ENCODE measurements at places on chromosomes 7 and 10. TPM values are rescaled to one million over a fixed set of nuclear protein-coding genes. Genes with fewer than 3 reads are reported as not detected.

GRCh38 chr10:97904018-97904381 is 54.4 kb downstream of the GOLGA7B start:
- no peaks in the 10 kb centered on the region for H3K4me1 ChIP-seq
- no peak overlapping the region for H3K4me3 ChIP-seq
- DNase-seq: no peak
- H3K36me3 ChIP-seq: no peaks in the 10 kb centered on the region

- no peak overlapping the region for H3K4me3 ChIP-seq
- no peaks in the 10 kb centered on the region for H3K36me3 ChIP-seq
- no peak for DNase-seq
- H3K27me3 ChIP-seq: no peaks in the 10 kb centered on the region
These were observed 15.6 kb upstream of the FXYD4 start for GRCh38 chr10:43355749-43356371.

BEND7 gene
- polyA plus RNA-seq: 22.6 TPM

DNA sequence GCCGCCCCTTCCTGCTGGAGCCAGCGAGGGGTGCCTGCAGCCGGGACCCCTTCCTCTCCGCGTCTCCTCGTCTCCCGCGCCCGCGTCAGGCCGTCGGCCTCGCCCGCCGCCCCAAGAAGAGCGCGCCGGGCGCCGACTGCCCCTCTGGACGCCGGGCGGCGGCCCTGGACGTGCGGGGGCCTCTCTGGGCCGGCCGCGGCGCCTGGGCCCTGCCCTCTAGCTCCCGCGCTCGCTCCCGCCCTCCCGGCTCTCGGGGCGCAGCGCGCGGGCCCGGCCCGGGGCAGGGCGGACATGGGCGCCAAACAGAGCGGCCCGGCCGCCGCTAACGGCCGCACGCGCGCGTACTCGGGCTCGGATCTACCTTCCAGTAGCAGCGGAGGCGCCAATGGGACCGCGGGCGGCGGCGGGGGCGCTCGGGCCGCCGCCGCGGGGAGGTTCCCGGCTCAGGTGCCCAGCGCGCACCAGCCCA is 704 bp downstream of the ZNRF2 start:
- DNase-seq: no peak
- no peaks in the 10 kb centered on the region for H3K27me3 ChIP-seq
- H3K4me1 ChIP-seq: no peaks in the 10 kb centered on the region
- H3K27ac ChIP-seq: peak overlapping the region; percentile 100
- H3K36me3 ChIP-seq: no peaks in the 10 kb centered on the region

GRCh38 chr10:58642283-58642682 is 129.6 kb downstream of the BICC1 start:
- no peak overlapping the region for H3K4me3 ChIP-seq
- H3K27me3 ChIP-seq: no peaks in the 10 kb centered on the region
- H3K27ac ChIP-seq: no peak overlapping the region
- no peak for DNase-seq
- H3K4me1 ChIP-seq: peaks cover 5% of the 10 kb centered on the region

- H3K27me3 ChIP-seq: no peaks in the 10 kb centered on the region
- no peak overlapping the region for H3K27ac ChIP-seq
- peaks cover 1% of the 10 kb centered on the region for H3K4me1 ChIP-seq
- no peak overlapping the region for H3K4me3 ChIP-seq
- no peak for DNase-seq
These were observed 170.8 kb upstream of the ANK3 start for GRCh38 chr10:60560451-60560850.

DNA sequence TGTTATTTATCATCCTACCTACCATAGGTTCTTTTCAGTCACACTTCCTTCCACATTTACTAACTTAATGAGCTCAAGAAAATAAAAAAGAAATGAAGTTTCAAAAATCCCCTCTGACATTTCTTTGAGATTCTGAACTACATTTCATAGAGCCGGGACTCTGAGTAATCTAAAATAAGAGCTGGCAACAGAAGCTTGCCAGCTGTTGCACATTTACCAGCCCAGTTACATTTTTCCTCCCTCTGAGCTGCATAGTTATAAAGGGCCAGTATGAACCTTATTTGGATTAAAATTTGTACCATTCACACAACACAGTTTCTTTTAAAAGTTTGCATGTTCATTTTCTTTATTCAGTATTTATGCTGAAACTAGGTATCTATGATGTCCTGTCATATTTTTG is 119.5 kb upstream of the CAV2 start:
- no peak for DNase-seq
- no peaks in the 10 kb centered on the region for H3K36me3 ChIP-seq
- H3K27ac ChIP-seq: no peak overlapping the region
- H3K4me1 ChIP-seq: no peaks in the 10 kb centered on the region
- H3K4me3 ChIP-seq: no peak overlapping the region

PLAU gene
- 1.7 TPM for polyA plus RNA-seq

DNA sequence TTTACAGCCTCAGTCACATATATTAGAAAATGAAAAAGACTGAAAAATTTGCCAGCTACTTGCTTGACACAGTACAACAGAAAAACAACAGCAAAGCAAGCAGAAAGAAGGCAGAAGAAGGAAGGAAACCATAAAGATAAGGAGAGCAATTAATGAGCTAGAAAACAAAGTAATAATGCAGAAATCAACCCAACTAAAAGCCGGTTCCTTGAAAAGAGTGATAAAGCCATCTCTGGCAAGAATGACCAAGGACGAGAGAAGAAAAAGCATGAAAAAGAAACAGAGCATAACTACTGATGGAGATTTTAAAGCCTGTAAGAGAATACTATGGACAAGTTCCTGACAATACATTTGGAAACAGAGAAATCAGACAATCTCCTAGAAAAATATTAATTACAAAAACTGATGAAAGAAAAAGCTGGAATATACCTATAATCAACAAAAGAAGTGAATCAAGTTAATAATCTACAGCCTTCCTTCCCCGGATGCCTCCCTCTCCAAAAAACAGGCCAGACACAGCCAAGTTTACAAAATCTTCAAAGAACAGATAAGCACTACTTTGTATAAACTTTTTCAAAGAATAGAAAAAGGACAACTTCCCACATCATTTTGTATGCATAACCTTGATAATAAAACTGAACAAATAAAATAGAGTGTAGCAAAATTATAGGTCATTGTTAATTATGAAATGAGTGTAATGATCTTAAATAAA is 204.0 kb downstream of the BAMBI start:
- no peaks in the 10 kb centered on the region for H3K36me3 ChIP-seq
- no peaks in the 10 kb centered on the region for H3K27me3 ChIP-seq
- peaks cover 8% of the 10 kb centered on the region for H3K4me1 ChIP-seq
- peak overlapping the region; percentile 16 for H3K27ac ChIP-seq
- no peak overlapping the region for H3K4me3 ChIP-seq

SPAG6 gene
- 0.23 TPM for polyA plus RNA-seq

NKX6-2 gene
- not detected for polyA plus RNA-seq

DNA sequence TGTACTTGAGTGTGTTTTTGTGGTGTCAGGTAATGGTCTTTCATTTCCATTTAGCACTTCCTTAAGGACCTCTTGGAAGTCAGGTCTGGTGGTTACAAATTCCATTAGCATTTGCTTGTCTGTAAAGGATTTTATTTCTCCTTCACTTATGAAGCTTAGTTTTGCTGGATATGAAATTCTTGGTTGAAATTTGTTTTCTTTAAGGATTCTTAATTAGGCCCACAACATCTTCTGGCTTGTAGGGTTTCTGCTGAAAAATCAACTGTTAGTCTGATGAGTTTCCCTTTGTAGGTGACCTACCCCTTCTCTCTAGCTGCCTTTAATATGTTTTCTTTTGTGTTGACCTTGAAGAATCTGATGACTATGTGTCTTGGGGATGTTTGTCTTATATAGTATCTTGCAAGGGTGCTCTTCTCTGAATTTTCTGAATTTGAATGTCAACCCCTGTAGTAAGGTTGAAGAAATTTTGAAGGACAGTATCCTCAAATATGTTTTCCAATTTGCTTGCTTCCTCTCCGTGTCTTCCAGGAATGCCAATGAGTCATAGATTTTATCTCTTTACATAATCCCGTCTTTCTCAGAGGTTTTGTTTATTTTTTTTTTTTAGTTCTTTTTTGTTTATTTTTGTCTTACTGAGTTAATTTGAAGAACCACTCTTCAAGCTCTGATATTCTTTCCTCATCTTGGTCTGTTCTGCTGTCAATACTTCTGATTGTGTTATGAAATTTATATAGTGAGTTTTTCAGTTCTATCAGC is 70.2 kb downstream of the SLC39A12 start:
- no peaks in the 10 kb centered on the region for H3K36me3 ChIP-seq
- H3K27ac ChIP-seq: no peak overlapping the region
- no peaks in the 10 kb centered on the region for H3K27me3 ChIP-seq
- no peak overlapping the region for H3K4me3 ChIP-seq
- DNase-seq: no peak
- H3K4me1 ChIP-seq: no peaks in the 10 kb centered on the region

DNA sequence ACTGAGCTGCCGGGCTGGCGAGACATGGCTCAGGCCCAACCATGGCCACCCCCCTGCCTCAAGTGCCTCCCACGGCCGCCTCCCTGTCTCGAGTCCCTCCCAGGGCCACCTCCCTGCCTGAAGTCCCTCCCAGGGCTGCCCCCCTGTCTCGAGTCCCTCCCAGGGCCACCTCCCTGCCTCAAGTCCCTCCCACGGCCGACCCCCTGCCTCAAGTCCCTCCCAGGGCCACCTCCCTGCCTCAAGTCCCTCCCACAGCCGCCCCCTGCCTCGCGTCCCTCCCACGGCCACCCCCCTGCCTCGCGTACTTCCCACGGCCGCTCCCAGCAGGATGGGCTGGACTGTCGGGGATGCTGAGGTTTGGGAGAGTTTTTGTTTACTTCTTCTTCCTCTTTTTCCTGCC is 462.5 kb downstream of the PTPRN2 start:
- no peaks in the 10 kb centered on the region for H3K27me3 ChIP-seq
- no peaks in the 10 kb centered on the region for H3K4me1 ChIP-seq
- no peak overlapping the region for H3K27ac ChIP-seq
- no peaks in the 10 kb centered on the region for H3K36me3 ChIP-seq
- H3K4me3 ChIP-seq: no peak overlapping the region

- no peak overlapping the region for H3K4me3 ChIP-seq
- no peaks in the 10 kb centered on the region for H3K27me3 ChIP-seq
- H3K36me3 ChIP-seq: no peaks in the 10 kb centered on the region
- peaks cover 1% of the 10 kb centered on the region for H3K4me1 ChIP-seq
- no peak for DNase-seq
These were observed 62.5 kb downstream of the INSYN2A start for GRCh38 chr10:127133672-127134500.

DNA sequence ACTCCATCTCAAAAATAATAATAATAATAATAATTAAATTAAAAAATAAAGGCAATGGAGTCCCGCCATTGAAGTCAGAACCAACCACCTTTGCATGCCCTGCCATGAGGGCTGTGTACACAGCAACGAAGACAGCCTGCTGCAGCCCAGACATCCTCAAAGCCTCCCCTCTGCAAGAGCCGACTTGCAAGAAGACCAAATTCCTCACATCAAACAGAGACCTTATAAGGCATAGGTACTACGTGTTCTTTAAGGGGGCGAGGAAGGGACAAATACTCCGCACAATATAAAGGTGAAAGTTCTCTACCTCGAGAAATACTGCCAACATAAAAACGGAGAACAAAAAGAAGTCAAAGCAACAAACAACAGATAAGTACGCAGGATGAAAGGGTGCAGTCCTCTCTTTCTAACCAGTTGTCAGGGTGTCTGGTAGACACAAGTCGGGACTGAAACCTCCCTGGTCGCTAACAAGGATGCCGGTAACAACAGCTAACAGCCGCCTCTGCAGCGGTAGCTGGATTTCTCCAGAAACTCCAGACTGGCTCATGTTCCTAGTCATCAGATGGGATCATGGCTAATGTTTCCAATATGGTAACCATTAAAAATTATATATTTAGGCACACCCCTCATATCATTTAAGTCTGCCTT is 23.6 kb downstream of the FGFR2 start:
- DNase-seq: no peak
- H3K27ac ChIP-seq: no peak overlapping the region
- no peaks in the 10 kb centered on the region for H3K27me3 ChIP-seq
- H3K4me1 ChIP-seq: no peaks in the 10 kb centered on the region

DNA sequence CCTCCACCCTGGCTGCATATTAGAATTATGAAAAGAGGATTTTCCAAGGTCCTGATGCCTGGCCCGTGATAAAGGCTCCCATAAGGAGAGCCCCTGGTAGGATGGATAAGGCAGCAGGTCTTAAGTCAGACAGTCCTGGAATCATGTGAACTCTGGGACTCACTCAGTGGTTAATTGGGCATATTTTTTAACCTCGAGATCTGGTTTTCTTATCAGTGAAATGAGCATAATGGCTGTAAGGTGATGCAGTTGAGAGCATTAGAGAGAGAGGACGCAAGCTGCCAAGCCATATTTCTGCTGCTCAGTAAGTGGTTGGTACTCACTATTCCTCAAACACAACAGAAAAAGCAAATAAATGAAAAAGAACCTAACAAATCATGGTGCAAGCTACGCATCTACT is 37.8 kb downstream of the TARP start:
- no peaks in the 10 kb centered on the region for H3K36me3 ChIP-seq
- H3K4me3 ChIP-seq: no peak overlapping the region
- no peak overlapping the region for H3K27ac ChIP-seq

DNA sequence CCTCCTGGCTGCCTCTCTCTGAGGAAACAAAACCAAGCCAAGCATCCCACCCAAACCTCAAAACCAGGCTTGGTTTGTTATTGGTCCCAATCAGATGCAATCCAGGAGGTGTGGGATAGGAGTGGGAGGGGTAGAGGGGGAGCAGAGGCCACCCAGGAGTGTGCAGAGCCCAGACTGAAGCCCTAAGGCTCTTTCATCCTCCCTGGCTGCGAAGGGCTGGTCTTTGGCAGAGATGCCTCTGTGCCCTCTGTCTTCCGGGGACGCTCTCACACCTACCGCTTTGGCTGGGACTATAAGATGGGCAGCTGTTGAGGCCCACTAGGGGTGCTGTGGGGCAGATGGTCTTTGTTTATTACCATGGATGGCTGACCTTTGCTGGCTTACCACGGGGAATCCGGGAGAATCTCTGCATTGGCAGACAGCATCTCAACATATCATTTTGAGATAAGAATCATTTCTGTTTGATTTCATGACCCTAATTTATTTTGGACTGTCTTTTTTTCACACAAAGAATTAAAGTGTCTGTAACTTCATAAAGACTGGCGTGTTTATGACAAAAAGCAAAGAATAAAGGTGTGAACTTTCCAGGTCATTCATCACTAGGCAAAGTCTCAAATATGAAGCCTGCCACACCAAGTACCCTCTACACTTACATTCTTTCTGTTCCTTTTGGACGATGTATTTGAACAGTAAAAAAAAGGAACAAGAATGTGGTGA is 6.5 kb upstream of the DENND2A start:
- peaks cover 1% of the 10 kb centered on the region for H3K4me1 ChIP-seq
- DNase-seq: peak; percentile 42
- no peak overlapping the region for H3K4me3 ChIP-seq
- no peak overlapping the region for H3K27ac ChIP-seq

- H3K27ac ChIP-seq: no peak overlapping the region
- H3K36me3 ChIP-seq: no peaks in the 10 kb centered on the region
- no peaks in the 10 kb centered on the region for H3K27me3 ChIP-seq
- H3K4me1 ChIP-seq: no peaks in the 10 kb centered on the region
- H3K4me3 ChIP-seq: no peak overlapping the region
These were observed 141.4 kb upstream of the DGKB start for GRCh38 chr7:15043931-15044330.

IKZF1 gene
- 0.59 TPM for polyA plus RNA-seq
